Stimulated activated CD8-positive, alpha-beta memory T cell treated with anti-CD3 and anti-CD28 coated beads, Interleukin-15, amount 100 ng/mL, for 48 hours (primary cell): ENCODE measurements at places on chromosomes 1 and 21.

DNA sequence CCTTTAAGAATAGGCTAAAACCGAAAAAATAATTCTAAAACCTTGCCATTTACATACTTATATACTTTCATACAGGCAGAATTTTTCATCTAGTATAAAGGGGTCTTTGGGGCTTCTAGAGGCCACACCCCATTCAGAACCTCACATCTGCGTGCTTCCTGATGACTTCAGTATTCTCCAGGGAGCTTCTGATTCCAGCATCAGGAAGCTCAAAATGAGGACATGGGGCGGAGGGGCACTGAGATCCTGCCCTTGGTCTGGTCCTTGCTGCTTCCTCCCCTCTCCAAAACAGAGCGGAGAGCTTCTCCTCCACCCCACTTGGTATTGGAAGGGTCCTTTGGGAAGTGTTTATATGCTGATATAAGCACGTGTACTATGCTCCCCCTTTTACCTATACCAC is 13.8 kb downstream of the PAX7 start:
- no peak for DNase-seq

GRCh38 chr1:39938856-39939255 is 16.1 kb upstream of the MFSD2A start:
- no peak for DNase-seq

GRCh38 chr1:31984419-31985347 is 29.0 kb upstream of the KHDRBS1 start:
- peak; percentile 12 for DNase-seq

DNA sequence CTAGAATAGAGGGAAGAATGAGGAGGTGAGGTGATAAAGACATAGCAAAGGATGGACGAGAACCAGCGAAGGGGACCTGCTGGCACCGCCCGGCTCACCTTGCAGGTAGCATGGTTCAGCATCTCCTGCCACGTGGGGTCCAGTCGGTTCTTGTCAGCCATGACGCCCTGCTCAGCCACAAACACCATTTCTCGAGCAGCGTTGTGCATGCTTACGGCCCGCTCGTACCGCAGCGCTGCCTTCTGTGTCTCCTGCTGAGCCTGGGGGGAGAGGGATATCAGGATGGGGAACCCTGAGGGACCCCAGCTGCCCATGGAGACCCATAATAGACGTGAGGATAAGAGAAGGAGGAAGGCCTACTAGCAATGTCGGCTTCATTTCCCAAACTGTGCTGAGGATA is 11.4 kb downstream of the SH3BP5L start:
- DNase-seq, result no peak

DNA sequence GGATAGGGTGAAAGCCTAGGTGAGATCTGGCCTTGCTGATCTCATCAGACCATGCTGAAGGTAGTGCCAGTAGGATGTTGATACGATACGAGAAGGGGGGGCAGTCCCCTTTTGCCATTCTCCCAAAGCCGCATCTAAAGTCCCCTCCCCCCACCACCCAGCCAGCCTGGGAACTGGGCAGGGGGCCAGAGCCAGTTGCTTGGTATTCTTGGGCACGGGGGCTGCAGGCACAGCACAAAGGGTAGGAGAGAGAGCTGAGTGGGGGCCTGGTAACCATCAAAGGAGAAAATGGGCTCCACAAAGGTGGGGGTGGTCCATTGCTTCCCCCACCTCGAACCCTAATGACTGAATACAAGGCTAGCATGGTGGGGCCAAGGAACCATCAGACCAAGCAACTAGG is 5.4 kb downstream of the PEA15 start:
- DNase-seq, result no peak

DNA sequence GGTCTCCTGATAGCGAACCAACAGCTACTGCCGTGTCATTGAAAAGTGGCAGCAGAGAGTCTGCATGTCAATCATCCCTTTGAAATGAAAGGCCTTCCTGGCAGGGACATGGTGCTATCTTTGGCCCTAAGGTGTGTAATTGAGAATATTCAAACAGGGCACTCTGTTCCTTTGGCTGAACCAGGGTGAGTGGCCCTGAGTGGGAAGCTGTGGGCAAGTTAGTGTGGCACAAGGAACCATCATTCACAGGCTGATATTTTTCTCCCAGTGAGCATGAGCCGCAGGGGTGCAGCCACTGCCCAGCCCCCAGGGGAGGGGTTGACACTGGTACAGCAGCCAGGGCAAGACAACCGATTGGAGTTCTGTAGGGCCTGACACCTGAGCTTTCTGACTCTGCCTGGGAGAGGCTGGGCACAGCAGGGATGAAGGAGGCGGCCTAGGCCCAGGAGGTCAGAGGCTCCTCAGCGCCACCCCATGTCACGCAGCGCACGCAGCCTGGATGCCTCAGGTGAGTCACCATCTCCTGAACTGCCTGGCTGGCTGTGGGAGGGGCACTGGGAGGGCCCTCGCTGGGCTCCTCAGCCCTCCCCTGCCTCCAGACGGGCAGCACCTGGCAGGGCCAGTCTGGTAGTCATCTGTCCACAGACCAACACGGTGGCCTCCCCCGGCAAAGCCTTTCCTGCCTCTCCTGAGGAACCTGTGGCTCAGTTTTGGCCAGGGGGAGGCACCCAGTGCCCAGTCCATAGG is 13.2 kb downstream of the QSOX1 start:
- DNase-seq, result no peak

DNA sequence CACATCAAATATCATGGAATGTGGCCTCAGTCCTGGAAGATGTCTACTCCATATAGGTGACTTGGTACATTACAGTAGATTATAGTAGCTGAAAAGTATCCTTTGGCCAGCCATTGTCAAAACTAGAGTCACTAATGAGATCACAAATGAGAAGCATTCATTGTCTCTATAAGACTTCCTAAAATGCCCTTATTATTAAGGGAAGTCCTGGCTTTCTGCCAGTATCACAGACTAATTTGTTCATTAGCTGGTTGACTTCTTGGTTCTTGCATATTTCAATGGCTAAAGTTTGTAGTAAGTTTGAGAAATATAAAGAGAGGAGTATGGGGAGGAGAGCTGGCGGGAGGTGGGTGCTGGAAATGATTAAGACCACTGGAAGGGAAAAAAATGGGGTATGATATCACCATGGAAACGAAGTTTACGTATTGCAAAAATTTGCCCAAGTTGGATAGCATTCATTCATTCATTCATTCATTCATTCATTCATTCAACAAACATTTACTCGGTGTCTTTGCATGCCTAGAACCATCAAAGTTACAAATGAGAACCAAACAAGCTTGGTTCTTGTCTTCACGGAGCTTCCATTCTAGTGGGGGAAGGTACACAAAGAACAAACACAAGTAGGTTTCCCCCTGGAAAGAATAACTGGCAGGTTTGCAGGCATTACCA is 11.7 kb upstream of the B3GALNT2 start:
- no peak for DNase-seq

- DNase-seq, result no peak
These were observed 18.6 kb upstream of the COQ8A start for GRCh38 chr1:226921504-226921903.

DNA sequence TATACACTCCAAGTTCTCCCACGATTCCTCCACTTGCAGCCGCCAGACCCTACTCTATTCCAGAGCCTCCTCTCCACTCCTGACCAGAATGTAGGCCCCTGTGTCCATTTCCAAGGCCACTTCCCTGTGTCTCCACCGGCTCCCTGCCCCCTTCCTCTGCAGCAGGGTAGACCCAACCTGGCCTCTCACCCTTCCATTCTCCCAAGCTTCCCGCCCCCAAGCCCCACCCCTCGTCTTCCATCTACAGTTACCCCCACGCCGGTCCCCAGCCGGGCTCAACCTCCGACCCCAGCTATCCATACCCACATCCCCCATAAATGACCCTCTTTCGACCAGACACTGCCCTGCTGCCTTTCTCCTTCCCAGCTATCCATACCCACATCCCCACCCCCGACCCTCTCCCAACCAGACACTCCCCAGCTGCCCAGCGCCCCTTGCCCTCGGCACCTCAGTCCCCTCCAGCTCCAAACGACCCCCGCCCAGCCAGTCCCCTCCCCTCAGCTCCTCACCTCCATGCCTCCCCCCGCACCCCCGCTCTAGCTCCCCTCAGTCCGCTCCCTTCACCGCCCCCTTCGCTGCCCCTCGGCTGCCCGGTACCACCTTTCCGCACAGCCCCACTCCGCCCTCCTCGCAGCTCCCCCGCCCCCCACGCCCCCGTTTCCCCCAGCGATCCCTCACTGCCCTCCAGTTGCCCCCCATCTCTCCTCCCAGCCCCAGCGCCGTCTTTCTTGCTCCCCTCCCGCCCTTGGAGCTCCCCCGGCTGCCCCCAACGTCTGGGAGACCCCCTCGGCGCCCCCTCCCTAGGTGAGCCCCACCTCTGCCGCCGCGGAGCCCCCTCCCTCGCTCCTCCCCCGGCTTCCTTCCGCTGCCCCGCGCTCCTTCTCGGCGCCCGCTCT is 670 bp downstream of the RAB3B start:
- no peak for DNase-seq

DNA sequence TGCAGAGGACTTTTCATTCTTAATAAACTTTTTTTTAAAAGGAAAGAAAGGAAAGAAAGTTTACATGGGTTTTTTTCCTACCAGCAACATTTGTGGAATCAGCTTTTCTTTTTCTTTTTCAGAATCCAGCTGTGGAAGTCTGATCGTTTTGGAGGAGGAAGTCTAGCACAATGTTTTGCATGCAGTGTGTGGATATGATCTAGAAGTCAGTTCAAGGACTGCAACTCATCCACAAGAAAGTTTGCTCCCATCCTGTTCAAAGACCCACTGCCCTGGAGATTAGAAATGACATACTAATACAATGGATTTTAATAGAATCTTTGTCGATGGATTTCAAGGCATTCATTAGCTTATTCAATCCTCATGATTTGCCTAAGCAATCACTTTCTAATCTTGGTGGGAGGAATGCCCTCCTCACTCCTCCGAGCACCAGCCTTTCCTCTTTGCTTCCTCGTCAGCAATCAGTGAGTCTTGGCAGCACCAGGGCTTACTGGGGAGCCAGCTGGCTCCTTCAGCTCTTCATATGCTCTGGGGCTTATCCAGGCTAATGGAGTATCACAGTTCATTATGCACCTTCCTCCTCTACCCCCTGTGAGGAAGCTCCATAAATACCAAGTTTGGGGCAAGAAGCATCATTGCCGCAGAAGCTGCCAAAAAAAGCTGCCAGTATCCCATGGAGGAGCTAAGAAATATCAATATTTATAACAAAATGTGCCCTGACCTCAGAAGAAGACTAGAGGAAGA is 392.3 kb upstream of the PKN2 start:
- no peak for DNase-seq

DNA sequence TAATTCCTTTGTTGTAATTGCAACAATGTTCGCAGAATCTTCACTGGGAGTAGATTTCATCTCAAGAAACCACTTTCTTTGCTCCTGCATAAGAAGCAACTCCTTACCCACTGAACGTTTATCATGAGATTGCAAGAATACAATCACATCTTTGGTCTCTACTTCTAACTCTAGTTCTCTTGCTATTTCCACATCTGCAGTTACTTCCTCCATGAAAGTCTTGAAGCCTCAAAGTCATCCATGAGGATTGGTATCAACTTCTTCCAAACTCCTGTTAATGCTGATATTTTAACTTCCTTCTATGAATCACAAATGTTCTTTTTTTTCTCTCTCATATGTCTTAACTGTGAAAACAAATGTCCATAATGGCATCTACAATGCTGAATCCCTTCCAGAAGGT is 118.6 kb upstream of the RAB4A start:
- no peak for DNase-seq

DNA sequence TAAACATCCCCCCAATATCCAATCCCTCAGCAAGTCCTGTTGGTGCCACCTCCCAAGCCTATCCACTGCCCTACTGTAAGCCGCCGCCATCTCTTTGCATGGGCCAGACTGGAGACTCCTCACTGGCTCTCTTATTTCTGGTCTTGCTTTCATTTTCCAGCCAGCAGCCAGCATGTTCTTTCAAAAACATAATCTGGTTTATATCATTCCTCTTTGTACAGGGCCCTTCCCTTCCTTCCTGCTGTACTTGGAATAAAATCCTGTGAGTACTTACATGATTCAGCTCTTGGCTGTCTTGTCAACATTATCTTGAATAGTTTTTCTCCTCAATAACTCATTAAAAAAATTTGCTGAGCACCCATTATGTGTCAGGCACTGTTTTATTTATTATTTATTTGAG is 28.2 kb downstream of the TLR5 start:
- no peak for DNase-seq

- DNase-seq, result no peak
These were observed 201.8 kb upstream of the B3GALT2 start for GRCh38 chr1:193388165-193388564.

DNA sequence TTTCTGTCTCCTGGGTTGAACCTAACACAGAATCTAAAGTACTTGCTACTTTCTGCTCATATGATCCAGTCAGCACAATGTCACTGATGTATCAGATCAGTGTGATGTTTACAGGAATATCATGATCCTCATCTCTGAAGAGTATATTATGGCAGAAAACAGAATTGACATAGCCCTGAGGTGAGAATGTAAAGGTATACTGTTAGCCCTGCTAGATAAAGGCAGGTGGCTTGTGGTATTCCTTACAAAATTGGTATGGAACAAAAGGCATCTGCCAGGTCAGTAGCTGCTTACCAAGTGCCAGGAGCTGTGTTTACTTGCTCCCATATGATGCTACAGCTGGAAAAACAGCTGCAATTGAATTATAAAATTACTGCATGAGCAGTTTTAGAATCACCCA is 30.5 kb downstream of the AADACL4 start:
- DNase-seq, result no peak

- no peak for DNase-seq
These were observed at the start of the genes FBXO2 and FBXO44 for GRCh38 chr1:11654137-11654938. Gene FBXO2, minus strand, starts transcription at chr1:11654429. Its CDS starts 89 bp downstream, at chr1:11654340. Gene FBXO44, plus strand, starts transcription at chr1:11654877. Its CDS starts 959 bp downstream, at chr1:11655836.

DNA sequence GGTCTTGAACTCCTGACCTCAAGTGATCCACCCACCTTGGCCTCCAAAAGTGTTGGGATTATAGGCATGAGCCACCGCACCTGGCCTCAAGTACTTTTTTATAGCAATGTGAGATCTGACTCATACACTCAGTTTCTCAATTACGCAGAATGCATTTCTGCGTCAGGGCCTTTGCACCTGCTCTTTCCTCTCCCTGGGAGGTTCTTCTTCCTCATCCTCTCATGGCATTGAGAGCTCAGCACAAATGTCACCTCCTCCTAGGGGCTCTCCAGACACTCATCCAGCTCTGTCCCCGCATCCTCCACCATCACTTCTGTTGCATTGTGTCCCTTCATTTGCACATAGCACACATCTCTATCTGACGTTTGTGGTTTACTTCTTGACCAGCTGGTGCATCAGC is 418.8 kb downstream of the PTPRU start:
- DNase-seq, result no peak

GRCh38 chr1:67726224-67726623 is 41.2 kb downstream of the GADD45A start:
- no peak for DNase-seq

DNA sequence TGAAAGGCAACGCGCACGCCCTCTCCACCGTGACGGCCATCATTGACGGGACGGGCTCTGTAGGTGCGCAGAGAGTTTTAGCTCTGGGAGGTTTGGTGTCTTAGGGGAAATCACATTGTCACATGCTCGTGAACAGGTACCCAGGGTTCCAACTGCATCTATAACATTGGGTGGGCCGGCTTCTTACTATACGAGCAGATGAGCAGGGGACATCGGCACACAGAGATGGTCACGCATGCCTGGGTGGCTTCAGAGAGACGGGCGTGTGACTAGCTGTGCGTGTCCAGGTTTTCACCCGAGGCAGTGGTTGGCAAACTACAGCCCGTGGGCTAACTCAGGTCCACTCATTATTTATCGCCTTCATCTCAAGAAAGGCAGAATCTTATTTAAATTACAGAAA is 54.7 kb downstream of the SLC37A1 start:
- no peak for DNase-seq

- no peak for DNase-seq
These were observed 2.8 kb downstream of the CD58 start for GRCh38 chr1:116567790-116568661.
